ENCODE measurements at places on chromosomes 3 and 15.

DNA sequence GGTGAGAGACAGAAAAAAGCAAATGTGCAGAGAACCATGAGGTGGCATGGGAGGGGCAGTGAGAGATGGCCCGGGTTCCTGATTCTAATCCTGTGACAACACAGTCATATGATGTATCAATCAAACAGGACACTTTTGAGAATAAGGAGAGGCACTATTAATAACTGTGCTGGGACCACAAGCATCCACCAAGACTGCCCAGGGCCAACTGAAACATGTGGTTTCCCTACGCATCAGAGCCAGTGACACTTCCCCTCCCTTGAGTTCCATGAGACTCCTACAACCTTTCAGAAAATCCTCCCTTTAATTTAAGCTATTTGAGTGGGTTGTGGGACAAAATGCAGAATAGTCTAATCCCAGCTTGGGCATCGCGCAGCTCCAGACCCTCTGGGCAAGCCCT lies 17.4 kb downstream of the SH3BP5 start:
- no peak for DNase-seq

DNA sequence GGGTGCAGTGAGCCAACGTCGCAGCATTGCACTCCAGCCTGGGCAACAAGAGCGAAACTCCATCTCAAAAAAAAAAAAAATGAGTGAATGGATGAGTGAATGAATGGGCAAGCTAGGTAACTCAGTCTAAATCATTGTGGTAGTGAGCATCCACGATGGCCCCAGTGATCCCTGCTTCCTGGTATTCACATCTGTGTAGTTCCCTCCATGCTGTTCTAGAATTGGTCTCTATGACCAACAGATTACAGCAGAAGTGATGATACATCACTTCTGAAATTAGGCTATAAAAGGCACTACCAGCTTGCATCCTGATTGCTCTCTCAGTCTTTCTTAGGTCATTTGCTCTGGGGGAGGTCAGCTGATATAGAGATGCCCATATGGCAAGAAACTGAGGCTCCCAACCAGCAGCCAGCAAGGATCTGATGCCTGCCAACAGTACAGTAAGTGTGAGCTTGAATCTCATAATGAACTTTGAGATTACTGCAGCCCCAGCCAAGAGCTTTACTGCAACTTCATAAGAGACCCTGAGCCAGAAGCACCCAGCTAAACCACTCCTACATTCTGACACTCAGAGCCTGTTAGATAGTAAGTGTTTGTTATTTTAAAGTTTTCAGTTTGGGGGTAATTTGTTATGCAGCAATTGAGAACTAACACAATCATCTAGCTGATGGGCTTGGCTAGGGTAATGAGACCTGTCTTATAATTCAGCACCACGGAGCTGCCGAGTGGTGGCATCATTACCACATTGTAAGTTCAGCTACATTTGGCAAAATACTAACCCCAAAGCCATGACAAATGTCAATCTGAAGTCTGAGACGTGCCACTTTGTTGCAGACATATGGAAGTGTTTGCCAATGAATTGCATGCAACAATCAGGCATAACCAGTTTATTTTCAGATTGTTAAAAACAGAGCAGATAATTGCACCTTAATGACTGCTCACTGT lies 53.0 kb downstream of the KLHL6 start:
- DNase-seq: no peak

DNA sequence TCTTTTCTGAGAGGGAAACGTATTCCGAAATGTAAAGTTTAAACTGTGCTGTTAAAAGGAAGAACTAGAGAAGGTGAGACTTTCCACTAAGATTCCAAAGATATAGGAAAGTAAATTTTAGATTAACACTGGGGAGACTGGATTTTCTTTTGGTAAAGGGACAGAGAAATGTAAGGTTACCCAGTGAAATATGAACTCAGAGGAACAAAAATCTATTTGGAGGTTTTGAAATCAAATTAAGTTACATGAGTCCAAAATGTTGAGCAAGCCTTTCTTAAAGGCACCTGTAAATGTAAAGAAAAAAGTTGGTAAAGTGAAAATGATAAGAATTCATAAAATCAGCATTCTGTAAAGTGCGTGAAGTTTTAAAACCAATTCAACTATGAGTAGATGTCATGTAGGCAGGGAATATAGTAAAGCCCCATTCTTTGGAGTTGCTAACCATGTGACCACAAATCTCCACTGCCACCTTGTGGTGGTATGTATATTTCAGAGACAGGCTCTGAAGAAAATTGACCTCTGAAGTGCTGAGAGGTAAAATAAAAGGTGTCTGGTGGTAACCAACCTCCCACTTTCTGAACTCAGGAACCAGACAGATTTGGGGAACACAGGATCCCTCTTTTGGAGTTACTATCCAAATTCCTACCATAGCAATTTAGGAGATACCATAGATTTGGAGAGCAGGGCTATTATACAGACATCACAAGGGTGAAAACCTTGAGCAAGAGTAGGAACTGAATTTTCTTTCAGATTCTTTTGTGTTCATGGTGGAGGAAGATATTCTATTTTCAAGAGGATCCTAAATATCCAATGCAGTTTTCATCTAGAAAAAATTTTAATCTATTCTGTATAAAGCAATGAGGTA lies 215.3 kb downstream of the ROBO2 start:
- DNase-seq: peak; percentile 31

GRCh38 chr3:159829539-159830227 lies 159.0 kb upstream of the IL12A start:
- peak; percentile 92 for DNase-seq

DNA sequence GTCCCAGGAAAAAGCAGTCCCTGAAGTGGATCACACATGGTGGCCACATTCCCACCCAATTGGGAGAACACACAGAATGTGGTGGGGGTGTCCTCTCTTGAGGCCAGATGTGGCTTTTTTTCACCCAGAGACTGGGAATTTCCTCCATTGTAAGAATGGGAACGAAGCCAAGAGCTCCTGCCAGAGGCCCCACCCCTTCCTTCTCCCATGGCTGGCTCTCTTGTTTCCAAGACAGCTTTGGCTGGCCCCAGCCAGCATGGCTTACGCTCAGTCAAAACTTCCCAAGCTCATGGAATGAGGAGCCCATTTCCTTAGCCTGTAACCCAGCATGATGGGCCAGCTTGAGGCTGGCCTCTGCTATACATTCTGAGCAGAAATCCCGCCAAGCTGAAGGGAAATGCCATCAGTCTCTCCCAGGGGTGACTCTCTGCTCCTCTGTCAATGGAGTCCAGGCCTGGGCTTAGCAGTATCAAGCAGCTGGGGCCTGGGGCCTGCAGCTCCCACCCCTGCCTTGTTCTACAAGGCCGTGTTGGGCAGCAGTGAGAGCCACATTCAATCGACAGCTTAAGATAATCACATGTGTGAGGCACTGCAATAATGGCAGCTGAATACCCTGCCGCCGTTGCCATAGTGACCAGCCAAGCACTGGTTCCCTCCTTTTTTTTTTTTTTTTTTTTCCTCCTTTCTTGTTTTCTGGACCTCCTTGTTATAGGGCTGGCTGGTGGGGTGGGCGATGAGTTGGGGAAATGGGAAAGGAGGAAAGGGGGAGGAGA lies 142.4 kb downstream of the EPHB1 start:
- peak; percentile 24 for DNase-seq

DNA sequence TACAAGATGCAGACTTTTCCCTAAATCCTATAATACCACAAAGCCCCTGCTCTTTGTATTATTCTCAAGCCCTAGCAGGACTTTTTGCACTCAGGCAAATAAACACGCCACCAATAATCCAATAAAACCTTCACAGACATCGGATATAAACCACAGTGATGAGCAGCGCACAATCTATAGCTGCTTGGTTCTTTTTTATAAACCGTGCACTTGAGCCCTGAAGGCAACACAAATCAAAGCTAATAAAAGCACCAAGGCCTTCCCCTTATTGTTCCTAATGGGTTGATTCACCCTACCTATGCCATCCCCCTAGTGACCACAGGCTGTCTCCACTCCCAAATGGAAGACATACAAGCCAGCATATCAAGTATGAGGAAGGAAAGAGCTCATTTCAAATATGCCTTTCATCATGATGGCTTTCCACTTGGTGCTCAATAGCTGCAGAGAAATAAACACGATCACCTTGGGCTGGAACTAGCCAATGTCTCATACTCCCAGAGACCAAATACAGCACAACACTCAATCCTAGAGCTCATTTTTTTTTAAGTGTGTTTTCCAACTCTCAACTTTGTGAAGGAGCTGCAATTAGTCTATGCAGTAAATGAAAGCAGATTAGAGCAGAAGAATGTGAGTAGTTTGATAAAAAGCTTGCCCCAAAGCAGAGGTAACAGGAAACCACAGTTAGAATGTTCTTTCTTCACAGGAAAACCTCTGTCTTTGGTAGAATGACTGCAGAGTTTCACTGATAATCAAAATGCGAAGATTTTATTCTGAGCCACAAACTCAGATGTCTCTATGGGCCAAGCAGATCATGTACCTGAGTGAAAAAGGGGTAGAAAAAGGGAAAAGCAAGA lies 573.9 kb downstream of the AGBL1 start:
- DNase-seq: no peak

GRCh38 chr3:194779729-194780224 lies 94.1 kb downstream of the FAM43A start:
- no peak for DNase-seq

GRCh38 chr15:52031556-52031955 lies 12.5 kb downstream of the MAPK6 start:
- DNase-seq: no peak

DNA sequence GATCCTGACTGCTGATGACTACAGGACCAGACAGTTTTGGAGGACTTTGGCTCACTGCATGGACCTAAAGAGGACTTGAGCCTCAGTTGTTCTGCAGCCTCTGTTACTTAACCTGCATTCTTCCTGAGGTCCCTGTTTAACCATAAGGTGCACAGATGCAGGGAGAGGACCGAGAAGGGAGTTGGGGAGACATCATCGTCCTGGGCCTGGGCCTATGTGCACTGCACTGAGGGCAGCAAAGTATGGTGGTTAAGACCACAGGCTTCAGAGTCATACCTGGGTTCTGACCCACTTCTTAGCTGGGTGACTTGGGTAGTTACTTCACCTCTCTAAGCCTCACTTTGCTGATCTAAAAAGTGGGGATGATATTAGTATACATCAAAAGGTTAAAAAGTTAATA lies 21.9 kb downstream of the KY start:
- no peak for DNase-seq

DNA sequence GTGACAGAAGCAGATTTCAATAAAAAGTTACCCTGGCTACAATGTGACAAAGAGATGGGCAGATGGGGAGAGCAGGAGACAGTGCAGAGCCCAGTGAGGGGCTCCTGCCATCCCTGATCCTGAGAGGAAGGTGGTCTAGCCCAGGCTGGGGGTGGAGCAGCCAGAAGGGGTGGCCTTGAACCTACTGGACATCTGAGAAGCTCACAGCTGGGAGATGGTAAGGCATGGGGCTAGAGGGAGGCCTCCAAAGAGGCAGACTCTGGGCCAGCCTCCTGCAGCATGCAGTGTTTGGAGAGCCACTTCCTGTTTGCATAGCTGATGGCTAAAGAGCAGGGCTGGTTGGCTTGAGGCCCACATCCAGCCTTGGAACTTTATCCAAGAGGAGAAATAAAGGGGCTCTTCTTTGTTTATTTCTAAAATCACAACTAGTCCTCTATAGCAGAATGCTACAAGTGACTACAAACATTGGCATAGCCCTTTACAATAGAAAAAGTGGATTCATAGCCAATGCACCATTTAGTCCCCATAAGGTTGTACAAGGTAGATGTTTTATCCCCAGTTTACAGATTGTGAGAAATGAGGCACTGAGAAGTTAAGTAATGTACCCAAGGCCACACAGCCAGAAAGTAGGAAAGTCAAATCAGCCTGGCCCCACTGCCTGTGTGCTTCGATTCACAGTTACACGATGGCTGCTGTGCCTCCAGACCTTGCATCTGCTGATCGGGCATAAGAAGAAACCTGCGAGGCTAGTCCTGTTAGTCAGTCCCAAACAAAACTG lies 4.6 kb downstream of the EFCC1 start:
- DNase-seq: no peak

DNA sequence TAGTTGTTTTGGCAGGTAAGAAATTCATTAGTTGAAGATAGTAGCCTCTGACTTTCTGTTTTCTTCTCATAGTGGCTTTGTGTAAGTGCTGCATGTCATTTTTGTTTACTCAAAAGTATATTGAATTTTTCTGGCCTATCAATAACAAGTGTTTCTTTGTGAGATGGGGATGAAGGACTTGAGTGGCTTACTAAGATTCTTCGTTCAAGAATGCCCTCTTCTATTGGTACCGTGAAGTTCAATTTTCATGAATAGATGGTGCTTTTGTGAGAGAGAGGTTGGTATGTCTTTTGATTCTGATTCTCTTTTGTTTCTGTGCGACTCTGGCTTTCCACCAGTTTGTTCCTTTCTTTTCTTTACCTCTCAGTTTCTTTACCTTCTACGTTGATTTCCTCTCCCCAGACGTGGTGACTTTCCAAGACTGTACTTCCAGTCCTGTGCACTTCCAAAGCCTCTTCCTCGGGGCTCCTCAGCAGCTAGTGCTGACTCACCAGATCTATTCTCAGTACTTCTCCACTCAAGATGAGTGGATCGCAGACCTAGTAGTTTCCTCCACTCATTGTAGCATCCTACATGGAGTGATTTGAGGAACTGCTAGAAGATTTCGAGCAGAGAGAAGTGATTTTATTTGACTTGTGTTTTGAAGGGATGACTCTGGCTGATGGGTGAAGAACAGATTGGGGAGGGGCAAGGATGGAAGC lies 82.0 kb upstream of the EPHB3 start:
- no peak for DNase-seq

- peak; percentile 85 for DNase-seq
These were observed 558.5 kb upstream of the CFAP20DC start for GRCh38 chr3:59608356-59608755.

- DNase-seq: no peak
These were observed 166.7 kb downstream of the FRMD5 start for GRCh38 chr15:44028349-44028748.

- DNase-seq: no peak
These were observed 12.4 kb downstream of the GYG1 start for GRCh38 chr3:149003653-149004305.

- DNase-seq: no peak
These were observed 93.7 kb downstream of the MCTP2 start for GRCh38 chr15:94324835-94325767.

DNA sequence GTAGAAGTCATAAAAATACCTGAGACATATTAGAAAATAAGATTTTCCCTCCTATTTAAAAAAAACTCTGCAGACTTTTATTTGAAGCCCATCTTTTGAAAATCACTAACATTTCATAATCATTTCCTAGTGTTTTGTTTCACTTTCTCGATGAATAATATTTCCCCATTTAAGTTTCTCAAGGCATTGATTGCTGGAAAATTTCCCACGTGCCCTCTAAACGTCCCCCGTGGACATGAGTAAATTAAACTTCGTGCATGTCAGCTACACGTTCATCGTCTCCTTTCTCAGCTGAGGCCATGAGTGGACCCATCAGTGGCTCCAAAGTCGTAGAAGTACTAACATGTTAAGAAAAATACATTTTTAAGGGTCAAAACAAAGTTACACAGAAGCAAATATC lies 2.0 kb upstream of the TM2D3 start:
- DNase-seq: no peak

Measured in DMS79 treated with DMSO at 0.1 percent for 48 hours (cell line).